ENCODE measurements at places on chromosomes 5 and 9.

- no peak for DNase-seq
These were observed 29.8 kb upstream of the NSMF start for GRCh38 chr9:137488906-137489305.

GRCh38 chr5:72284559-72285423 is 35.2 kb downstream of the MRPS27 start:
- no peak for DNase-seq

DNA sequence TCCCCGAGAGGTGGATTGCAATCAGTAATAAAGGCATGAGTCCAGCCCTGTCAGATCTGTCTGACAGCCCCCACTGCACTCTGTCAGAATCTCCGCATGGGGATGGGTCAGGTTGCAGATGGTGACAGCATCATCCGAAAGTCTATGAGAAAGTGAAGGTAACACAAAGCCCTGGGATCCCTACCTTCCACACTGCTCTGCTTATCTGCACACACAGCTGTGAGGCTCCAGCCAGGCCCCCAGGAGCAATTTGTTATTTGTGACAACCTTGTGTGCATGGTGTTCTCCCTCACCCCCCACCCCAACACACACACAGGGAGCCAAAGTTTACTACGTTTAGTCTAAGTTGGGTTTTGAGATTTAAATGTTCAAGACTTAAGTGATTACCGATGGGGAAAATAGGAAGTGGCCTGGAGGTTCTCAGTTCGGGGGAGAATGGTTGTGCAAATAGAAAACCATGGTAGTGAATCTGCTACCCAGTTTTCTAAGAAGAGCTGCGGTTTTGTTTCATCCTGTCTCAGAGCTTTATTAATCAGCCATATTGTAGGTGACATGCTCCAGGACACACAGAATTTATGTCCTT is 92.7 kb downstream of the SV2C start:
- peak; percentile 43 for DNase-seq

DNA sequence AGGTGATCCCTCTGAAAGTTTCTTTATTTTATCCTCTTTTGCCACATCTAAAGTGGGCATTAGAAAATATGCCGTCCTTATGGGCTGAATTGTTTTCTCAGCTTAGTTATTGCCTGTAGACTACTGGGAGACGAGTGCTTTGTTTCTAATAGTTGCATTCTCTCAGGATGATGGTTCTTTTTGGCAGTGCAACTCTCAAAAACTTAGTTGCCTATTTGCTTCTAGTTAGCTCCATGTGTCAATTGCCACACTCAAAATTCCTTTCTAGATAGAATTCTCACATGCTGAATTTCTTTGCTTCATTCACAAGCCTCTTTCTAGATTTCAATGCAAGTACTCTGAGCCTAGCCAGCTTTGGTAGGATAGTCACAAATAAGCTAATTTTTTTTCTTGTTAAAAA is 155.5 kb downstream of the FGF10 start:
- DNase-seq = no peak

GRCh38 chr5:56112526-56113121 is 117.9 kb upstream of the IL6ST start:
- no peak for DNase-seq

- no peak for DNase-seq
These were observed at the start of gene CA9 for GRCh38 chr9:35673132-35674024. CA9 (plus strand) TSS chr9:35673928; CDS start chr9:35673960, 32 bp downstream.

DNA sequence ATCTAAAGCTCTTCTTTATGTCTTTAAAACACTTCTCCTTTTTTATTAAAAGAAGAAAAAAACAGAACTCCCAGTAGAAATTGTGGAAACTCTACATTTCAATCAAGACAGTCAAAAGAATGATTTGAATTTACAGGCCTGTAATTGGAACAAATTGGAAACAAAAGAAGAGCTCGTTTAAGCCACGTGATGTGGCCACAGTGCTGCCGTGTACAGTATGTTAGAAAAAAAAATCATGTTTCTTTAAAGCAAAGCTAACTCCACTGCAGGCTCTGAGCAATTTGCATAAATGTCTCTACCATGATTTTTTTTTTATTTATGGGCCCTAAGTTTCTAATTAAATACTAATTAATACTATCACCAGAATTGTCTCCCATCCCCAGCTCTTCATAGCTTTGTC is 325.6 kb downstream of the ZSWIM6 start:
- no peak for DNase-seq

- no peak for DNase-seq
These were observed 188.8 kb downstream of the NXNL2 start for GRCh38 chr9:88723751-88724150.

- peak; percentile 26 for DNase-seq
These were observed 52.3 kb downstream of the PSD2 start for GRCh38 chr5:139847790-139848507.

GRCh38 chr9:30630459-30630858 is 1754.0 kb upstream of the ACO1 start:
- DNase-seq = no peak

DNA sequence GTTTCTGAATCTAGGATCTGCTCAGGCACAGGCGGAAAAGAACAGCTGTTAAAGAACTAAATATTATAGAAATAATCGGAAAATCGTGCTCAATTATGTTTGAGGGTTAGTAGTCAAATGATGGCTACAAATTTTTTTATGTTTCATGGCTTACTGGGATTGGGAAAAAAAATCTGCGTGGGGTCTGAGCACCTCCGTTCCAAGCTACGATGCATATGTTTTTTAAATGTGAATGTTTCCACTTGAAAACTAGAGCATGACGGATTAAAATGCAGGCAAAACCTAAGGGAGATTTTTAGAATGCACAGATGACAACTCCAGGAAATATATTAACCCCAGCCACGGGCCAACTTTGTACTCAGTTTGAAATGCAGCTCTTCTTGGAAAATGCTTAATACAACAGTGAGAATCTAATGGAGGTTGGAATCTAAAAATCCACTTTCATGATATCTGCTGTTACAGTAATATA is 5.3 kb downstream of the OTP start:
- DNase-seq = no peak

DNA sequence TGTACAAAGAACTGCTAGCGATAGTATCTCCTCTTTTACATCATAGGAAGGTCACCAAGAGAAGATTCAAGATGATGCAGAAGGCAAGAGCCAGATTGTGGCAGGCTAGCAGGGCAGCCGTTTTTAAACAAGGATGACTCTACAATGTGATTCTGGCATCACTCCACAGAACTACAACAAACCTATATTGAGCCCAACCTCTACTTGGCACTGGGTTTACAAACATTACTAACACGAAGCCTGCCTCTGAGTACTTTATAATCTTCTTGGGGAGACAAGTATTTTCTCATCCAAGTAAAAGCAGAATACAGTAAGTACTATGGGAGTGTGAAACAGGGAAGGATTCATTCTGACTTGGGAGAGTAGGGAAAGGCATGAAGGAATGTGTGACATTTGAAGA is 448.6 kb downstream of the ZNF608 start:
- DNase-seq = no peak

DNA sequence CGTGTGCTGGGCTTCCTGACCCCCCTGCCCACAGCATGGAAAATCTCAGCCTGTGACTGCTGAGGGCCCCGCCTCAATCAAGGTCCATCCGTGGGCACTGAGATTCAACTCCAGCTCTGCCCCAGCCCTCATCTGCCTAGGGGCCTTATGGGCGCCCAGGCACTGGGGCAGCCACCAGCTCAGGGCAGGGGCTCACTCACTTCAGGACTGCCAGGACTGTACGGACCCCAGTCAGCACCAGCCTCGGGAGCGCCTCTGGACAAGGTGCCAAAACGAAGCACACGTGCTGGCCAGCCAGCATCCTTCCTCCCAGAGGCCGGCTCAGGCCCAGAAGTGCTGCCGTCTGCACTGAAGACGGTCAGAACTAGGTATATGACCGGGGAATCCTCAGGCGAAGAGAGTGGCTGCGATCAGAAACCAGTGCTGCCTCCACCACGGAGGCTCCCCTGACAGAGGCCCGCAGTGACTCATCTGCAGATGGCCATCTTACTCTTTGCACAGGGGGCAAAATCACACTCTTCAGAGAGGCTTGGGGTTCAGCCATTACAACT is 19.6 kb downstream of the CLPTM1L start:
- DNase-seq = no peak

GRCh38 chr5:87020099-87020934 is 247.4 kb upstream of the RASA1 start:
- DNase-seq = no peak

DNA sequence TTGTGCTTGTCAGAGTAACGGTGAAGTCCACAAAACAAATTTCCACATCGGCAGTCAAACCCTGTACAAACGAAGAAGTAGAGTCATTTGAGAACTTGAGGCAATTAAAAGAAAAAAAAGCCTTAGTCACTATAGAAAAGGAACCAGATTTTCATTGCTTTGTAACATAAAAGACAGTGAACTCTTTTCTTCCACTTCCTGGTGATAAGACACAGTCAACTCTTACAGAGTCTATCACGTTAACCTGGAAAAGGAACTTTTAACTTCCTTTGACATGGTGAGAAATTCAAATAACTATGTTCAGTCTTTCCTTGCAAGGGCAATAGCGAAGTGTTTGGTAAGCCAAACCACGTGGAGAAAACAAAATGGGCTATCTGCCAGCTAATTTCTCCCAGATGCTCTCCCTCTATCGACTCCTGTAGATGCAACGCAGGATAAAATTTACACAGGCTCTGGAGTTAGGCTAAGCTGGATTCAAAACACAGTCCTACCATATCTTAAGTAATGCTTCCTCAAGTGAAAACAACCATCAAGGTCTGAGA is 8.9 kb downstream of the ZFAND5 start:
- DNase-seq = no peak

- DNase-seq = no peak
These were observed 44.2 kb upstream of the TLX3 start for GRCh38 chr5:171264843-171265242.

All from erythroblast (primary cell).